ENCODE measurements at places on chromosomes 4 and X.

DNA sequence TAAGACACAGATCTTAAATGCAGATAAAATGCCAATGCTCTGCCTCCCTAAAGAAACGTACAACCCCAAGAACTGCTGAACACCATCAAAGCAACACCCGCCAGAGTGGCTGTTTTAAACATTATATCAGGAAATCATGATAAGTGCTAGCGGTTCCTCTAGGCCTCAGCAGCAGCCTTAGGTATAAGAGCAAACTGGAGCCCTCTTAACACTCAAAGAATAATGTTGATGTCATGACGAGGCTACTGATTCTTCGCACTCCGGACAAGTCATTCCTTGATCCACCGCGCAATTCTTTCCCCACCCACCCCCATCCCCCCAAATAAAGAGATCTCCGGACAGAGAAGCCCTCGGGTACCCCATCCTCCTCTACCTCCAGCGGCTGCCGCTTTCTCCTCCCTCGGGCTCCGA is 507 bp downstream of the LIN54 start:
- no peak for DNase-seq

GRCh38 chrX:153853180-153853901 is 23.0 kb upstream of the PDZD4 start:
- no peak for DNase-seq

DNA sequence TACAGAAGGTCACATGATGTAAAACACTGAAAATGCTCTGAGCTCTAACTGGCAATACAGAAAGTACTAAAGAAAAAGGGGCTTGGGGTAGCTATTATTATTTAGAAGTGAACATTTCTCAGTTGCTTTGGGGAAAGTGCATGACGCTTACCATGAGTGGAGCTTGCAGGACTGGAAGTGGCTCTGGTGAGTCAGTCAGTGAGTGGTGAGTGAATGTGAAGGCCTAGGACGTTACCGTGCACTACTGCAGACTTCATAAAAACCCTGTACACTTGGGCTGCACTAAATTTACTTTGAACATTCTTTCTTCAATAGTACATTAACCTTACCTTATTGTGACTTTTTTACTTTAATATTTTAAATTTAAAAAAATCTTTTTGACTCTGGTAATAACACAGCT is 89.3 kb upstream of the ENPP6 start:
- DNase-seq, result no peak

DNA sequence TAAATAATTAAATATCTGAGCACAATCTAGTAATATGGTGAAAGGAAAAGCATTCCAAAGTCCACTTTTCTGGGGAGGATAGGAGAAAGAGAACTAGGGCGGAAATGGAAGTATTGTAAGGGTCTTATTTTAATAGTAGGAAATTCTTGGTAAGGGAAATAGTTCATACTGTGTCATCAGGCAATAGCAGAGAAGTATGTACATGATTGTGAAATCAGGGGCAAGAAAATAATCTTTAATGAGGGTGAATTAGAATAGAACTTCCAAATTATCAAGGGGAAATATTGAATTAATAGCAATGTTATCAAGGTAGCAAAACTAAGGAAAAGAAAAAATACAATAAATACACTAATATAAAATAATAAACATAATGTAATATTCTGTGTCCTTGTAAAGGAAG is 14.8 kb downstream of the GIMD1 start:
- DNase-seq, result no peak

GRCh38 chrX:109878236-109878635 is 124.7 kb upstream of the TMEM164 start:
- no peak for DNase-seq

Data from activated T-helper 9 cell treated with anti-CD3 and anti-CD28 coated beads, Interleukin-2, amount 50 U/mL, for 16 hours (primary cell).